ENCODE measurements at places on chromosomes 3 and 15.

GRCh38 chr3:69433969-69434325, 48.1 kb upstream of the FRMD4B start:
- DNase-seq: peak; percentile 27

DNA sequence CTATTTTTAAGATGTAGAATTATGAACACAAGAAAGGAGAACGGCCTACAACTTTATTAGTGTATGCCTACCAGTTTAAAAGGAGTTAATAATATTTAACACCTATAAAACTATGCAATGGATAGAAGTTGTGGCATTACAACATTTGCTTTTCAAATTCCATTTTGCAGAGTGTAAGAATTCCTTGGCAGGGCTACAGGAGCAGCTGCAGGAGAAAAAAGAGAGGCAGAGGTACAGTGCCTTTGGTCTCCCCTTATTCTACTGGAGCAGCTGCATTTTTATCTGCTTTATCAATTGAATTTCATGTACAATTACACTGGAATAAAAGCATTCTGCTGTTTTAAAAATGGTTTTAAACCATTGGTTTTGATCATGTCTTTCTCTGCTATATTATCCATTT, 145.7 kb upstream of the KCNH8 start:
- no peak for DNase-seq

DNA sequence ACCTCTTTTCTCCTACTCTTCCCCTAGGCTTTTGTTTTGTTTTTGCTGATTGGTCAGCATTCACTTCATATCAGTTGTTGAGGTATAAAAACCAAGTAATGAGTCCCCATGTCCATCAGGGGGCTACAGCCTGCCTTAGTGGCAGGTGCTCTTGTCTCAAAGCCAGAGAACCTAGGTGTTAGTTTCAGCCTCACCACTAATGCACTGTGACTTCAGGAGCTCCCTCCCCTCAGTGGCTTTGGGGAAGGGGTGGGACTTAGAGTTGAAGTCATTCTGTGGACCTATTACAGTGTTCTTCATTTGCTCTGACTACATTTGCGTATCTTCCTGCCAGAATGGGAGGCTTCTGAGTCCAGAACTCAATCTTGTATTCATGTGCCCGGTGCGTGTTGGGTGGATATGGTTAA, 41.6 kb downstream of the NR2C2 start:
- no peak for DNase-seq

GRCh38 chr3:13023235-13023970, 49.8 kb downstream of the IQSEC1 start:
- DNase-seq: no peak

DNA sequence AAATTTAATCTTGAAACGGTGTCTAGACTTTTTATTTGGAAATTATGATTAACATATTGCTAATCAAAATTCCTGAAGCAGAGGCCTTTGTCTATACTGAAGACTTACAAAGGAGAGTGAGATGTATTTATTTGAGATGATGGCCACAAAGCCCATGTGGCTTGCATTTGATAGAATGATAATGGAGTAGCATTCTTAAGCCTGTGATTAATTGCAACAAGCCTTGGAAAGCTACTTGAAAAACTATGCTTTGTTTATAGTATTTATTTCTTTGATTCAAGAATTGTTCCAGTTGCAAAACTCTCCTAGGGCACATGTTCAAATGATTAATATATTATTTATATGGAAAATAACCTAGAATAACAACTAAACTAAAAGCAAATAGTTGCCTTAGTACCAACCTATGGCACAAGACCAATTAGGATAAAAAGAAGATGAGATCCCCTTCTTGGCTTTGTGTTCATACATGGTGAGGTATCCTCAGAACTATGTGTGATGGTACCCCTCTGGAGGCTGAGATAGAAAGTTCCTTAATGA, 244.1 kb upstream of the TBL1XR1 start:
- peak; percentile 81 for DNase-seq

Measured in astrocyte (in vitro differentiated cells and primary cell).